Natural killer cell (primary cell): ENCODE measurements at places on chromosomes 5 and 9. TPM values are rescaled to one million over a fixed set of nuclear protein-coding genes. Genes with fewer than 3 reads are reported as not detected.

The PCDHB4 gene
- not detected for total RNA-seq

GRCh38 chr5:95043234-95043633 is 241.7 kb downstream of the MCTP1 start:
- no peaks in the 10 kb centered on the region for H3K36me3 ChIP-seq
- DNase-seq: no peak
- H3K27me3 ChIP-seq: no peaks in the 10 kb centered on the region
- no peak overlapping the region for H3K4me3 ChIP-seq
- H3K27ac ChIP-seq: no peak overlapping the region

- no peaks in the 10 kb centered on the region for H3K36me3 ChIP-seq
- no peak overlapping the region for H3K4me3 ChIP-seq
- H3K4me1 ChIP-seq: peaks cover 63% of the 10 kb centered on the region
Measured at GRCh38 chr5:132059043-132059695, 1.3 kb upstream of the IL3 start.

DNA sequence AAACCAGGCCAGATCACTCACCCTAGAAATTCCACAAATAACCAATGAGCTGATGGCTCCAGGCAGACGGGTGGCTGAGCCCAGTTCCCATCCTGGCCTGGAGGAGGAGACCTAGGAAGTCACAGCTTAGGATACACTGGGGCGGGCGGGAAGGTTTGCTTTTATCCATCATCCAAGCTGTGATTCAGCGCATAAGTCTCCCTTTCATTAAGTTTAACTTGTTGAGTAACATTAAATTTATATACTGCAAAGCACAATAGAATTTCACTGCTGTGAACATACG is 55.7 kb downstream of the THBS4 start:
- no peak overlapping the region for H3K4me3 ChIP-seq
- no peaks in the 10 kb centered on the region for H3K36me3 ChIP-seq
- no peak for DNase-seq

- H3K4me3 ChIP-seq: no peak overlapping the region
- no peaks in the 10 kb centered on the region for H3K36me3 ChIP-seq
- DNase-seq: no peak
- H3K27me3 ChIP-seq: no peaks in the 10 kb centered on the region
- no peak overlapping the region for H3K27ac ChIP-seq
- H3K4me1 ChIP-seq: no peaks in the 10 kb centered on the region
Measured at GRCh38 chr9:928363-929042, 48.0 kb upstream of the DMRT3 start.
